ENCODE measurements at places on chromosomes 6 and 20.
A peak's percentile ranks its signal among the peaks of the same experiment; 100 is the strongest.

DNA sequence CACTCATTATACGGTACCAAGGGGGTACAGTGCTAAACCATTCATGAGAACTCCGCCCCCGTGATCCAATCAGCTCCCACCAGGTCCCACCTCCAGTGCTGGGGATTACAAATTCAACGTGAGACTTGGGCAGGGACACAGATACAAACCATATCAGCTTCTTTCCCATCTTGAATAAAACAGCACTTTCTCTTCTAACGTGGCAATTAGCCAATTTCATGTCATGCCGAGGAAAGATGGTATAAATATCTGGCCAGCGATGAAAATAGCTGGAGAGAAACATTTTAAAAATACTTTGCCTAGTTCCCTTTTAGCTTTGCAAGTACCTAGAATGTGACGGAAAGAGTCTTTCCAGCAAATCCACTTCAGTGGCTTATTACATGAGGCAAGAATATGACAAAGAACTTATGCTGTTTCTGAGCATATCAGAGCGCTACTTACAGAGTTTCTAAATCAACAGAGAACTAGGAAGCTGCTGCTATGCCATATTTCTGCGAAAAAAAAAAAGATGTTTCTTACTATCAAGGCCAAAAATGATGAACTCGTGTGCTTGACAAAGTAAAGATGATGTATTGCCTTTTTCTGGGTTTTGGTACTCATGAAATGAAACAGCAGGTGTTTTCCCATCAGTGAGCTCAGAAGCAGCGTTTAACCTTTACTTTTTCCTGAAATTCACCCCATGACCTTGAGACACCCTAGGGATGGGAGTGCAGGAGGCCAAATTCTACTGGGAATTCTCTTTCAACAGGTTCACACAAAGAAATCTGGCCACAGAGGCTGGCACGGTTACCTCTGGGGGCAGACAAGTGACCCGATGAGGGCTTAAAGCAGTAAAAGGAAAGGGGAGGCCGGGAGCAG lies 37.9 kb downstream of the AGPAT4 start:
- DNase-seq: no peak

DNA sequence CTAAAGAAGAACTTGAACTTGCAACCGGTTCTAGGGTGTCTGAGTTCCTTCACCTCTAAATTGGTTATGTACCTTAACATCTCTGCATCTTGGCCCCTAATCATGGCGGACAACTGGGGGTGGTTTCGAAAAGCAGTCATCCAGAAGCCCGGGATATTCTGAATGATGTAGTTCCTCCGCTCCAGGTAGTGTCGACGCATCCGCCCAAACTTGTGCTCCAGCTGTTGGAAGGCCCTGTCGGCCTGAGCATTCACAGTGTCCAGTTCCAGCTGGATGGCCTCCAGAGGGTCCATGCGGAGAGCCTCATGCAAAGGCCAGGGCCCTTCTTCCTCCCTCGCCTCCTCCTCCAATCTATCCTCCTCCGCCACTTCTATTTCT lies 887 bp downstream of the TSPYL1 start:
- peak; percentile 58 for DNase-seq

- no peak for DNase-seq
These were observed 288.1 kb upstream of the MAP3K7 start for GRCh38 chr6:90874931-90875330.

DNA sequence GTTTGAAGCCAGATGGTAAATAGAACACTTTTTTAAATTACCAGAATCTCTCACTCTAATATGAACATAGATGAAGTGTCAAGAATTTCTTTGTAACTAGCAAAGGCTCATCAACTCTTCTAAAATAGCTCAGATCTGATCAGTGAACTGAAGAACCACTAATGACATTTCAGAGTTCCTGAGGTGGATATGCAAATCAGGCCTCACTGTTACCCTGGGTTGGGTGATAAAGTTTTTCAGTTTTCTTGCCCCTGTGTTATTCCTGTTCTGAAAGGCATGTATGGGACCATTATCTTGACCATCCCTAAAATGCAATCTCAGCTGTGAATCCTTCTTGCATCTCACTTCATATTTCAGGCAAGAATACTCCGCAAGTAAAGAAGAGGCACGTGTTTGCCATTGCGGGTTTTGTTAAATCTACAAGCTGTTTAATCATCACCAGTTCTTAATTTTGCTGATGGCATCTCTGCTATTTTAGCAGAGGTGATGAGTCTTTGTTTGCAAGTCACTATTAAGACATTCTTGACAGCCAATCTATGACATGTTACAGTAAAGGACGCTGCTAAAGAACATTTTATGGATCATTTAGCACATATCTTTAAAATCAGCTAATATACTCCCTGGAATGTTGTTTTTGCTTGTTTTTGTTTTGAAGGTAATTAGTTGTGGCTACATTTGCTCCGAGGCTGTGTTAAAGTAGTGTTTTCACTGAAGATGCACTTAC lies 47.9 kb downstream of the KHDC1L start:
- DNase-seq: no peak

GRCh38 chr6:42038163-42038562 lies 12.2 kb upstream of the TAF8 start:
- no peak for DNase-seq

DNA sequence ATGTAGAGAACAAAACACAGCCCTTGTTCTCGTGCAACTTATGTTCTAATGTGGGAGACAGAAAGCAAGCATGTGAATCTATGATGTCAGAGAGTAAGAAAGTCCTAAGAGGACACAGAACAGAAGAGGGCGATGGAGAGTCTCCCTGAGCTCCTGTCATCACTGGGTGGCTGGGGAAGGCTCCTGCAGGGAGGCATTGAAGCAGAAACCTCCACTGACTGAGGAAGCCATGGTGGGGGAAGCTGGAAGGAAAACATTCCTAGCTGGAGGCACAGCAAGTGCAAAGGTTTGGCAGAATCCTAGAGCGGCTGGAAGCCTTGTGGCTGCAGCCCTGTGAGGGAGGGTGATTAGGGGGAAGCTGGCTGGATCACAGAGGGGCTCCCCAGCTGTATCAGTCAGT lies 248.0 kb downstream of the CDH26 start:
- DNase-seq: peak; percentile 83

DNA sequence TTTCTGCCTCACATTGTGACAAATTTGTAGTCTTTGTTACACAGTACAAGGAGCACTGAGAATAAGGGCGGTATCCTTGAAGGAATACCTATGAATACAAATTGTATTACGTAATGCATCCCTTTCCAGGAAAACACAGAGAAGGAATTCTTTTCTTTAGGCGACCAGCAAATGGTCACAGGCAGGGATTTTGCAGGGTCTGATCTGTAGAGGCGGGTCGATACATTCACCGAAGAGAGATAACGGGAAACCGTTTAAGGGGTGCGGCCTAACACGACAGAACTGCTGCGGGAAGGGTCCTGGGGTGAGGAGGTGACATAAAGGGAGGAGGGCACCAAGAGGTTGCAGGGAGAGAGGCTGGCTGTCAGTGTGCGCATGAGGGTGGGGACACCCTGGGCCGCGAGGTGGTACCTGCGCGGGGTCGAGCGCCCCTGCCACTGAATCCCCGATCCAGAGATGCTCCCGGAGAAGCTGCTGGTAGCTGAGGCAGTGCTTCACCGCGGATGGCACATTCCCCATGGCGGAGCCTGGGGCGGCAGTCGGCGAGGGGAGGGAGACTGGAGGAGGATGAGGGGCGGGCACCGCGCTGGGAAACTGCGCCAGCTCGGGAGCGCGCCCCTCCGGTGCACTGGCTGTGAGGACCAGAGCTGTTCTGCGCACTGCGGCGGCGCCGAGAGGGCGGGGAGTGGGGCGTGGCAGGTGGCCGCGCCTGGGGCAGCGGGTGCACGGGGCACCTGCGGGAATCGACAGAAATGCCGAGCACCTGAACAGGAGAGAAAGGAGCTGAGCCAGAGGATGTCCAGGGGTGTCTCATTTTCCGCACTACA lies at the start of gene HMGCLL1:
Gene HMGCLL1 (minus strand): TSS at position 656 of the 827 bp plus-strand sequence. CDS start 137 bp downstream, at position 519.
- peak; percentile 28 for DNase-seq

DNA sequence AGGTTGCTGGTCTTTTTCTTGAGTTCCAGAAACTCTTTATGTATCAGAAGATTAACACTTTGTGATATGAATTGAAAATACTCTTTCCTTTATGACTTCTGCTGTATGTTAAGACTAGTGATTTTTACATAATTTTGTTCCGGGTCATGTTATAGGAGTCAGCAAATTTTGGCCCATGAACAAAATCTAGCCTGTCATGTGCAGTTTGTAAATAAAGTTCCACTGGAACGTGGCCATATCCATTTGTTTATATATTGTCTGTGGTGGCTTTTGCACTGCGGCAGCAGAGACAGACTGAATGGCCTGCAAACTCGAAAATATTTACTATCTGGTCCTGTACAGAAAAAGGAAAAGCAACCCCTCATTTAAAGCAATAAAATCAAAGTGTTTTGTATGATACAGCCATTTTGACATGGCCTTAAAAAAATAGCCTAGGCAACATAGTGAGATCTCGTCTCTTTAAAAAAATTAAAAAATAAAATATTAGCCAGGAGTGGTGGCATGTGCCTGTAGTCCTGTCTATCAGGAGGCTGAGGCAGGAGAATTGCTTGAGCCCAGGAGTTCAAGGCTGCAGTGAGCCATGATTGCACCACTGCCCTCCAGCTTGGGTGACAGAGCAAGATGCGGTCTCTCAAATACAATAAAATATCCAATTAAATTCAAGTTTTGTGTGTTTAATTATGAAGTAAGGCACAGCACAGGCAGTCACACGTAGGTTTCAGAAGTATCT lies 36.9 kb downstream of the SNX9 start:
- no peak for DNase-seq

DNA sequence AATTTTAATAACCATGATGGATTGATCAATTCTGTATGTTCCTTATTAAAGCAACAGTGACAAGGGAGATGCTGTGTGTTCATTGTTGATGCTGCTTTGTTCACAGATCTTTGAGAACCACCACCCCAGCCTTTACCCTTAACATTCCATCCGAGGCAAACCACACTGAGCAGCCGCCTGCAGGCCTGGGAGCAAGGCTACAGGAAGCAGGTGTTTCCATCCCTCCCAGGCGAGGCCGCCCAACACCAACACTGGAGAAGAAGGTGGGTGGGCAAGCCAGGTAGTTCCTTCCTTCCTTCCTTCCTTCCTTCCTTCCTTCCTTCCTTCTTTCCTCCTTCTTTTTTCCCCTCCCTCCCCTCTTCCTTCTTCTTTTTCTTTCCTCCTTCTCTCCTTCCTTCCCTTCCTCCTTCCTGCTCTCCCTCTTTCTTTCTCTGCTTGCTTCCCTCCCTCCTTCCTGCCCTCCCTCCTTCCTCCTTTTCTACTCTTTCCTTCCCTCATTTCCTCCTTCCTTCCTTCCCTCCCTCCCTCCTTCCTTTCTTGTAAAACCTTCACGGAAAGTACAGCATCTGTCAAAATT lies 13.7 kb downstream of the TTLL2 start:
- DNase-seq: no peak

DNA sequence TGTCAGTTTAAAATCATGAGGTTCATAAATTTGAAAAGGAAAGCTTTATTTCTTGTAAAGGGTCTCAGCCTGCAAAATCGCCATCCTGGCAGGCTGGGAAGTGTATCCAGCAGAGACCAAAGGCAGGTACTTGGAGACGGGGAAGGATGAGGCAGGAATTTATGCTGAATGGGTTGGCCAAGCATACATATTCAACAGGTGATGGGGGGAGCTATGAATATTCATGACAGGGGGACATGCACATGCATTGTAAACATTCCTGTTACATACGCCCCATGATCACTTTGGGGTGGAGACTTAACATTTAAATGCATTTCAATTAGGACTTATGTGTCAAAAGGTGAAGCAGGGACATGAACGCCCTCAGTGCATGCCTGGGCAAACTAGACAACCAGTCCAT lies 9.8 kb upstream of the SLC22A1 start:
- no peak for DNase-seq

- DNase-seq: peak; percentile 9
These were observed 1.1 kb downstream of the SLC22A1 start for GRCh38 chr6:160122744-160123143.

DNA sequence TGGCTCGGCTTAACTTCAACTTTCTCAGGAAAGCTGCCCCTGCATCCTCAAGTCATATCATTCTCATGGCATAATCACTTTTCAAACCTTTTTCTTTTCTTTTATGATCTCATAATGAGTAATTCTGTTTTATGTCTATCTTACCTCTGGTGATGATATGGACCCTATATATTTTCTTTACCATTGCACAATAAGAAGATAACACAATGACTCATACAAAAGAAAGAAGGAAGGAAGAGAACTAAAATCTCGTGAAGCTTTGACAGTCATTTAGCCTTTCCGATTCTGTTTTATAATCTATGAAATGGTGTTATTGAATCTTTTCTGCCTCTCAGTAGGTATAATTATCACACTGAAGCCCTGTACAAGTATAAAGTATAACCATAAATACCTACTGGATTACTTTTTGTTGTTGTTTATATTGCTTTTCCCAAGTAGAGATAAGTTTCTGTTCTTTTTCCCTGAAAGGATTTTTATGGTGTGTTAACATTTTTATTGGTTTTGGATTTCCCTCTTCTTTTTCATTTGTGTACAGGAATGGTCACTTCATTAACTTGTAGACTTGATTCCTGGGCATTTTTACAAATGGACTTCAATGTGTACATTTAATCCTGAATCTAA lies 300.9 kb downstream of the LAMA2 start:
- peak; percentile 4 for DNase-seq

- DNase-seq: peak; percentile 79
These were observed 584 bp downstream of the LYRM4 start for GRCh38 chr6:5260111-5260620.

- no peak for DNase-seq
These were observed 98.2 kb upstream of the NFATC2 start for GRCh38 chr20:51640743-51641142.

- DNase-seq: peak; percentile 86
These were observed 368.9 kb upstream of the JARID2 start for GRCh38 chr6:14876778-14877613.

- peak; percentile 83 for DNase-seq
These were observed 18.0 kb downstream of the TUBB2A start for GRCh38 chr6:3139090-3139903.

Measured in kidney tubule cell (primary cell).